Fibroblast of mammary gland (primary cell): ENCODE measurements at places on chromosomes 16 and 17.

- no peak for DNase-seq
Observed at GRCh38 chr17:28549236-28550132, 2.9 kb downstream of the UNC119 start.

GRCh38 chr16:11260596-11260966, 4.6 kb upstream of the SOCS1 start:
- no peak for DNase-seq

DNA sequence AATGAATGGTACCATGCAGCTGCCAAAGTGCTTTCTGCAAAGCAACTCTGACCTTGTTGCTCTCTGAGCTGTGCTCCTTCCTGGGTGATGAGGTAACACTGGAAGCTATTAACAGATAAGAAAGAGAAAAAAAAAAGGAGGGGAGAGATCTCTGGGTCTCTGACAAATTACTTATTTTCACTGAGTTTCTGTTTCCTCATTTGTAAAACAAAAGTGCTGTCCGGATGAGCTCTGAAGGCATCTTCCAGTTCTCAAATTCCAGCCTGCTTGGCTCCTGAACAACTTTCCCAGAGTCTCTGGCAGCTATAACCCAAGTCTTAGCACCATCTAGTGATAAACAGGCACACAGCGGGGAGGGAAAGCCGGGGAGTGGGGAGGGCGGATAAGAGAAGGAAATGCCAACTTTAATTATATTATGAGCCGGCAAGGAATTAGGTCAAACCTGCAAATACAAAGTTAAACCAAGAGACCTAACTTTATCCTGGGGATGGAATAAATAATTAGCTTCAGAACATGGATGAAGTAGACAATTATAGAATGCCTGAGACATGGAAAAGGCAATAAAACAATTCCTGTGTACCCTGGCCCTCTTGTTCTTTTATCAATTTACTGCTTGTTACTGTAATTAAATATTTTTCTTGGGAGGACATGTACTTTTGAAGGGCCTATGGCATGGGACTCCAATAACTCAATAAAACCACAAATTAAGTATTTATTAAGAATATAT, 61.3 kb upstream of the KIFC3 start:
- DNase-seq: peak; percentile 79

GRCh38 chr17:78324391-78325075, 35.3 kb downstream of the SOCS3 start:
- DNase-seq: peak; percentile 89

GRCh38 chr17:5000237-5000639, 2.5 kb downstream of the KIF1C start:
- peak; percentile 27 for DNase-seq

GRCh38 chr17:71067669-71068407, 898.5 kb downstream of the KCNJ2 start:
- DNase-seq: no peak

DNA sequence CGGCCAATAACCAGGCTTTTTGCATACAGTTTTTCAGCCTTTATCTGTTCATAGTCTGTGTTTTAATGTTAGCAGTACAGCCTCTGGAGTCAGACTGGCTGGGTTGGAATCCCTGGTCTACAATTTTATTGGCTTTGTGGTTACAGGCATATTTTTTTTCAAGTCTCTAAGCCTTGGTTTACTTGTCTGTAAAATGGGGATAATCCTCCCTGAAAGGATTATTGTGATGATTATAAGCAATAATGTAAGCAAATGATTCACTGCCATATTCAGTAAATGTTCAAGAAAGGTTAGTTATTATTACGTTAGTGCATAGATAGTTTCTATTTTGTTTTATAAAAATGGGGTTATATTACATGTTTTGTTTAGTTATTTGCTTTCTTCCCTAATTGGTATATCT, 15.7 kb downstream of the COX10 start:
- DNase-seq: no peak

DNA sequence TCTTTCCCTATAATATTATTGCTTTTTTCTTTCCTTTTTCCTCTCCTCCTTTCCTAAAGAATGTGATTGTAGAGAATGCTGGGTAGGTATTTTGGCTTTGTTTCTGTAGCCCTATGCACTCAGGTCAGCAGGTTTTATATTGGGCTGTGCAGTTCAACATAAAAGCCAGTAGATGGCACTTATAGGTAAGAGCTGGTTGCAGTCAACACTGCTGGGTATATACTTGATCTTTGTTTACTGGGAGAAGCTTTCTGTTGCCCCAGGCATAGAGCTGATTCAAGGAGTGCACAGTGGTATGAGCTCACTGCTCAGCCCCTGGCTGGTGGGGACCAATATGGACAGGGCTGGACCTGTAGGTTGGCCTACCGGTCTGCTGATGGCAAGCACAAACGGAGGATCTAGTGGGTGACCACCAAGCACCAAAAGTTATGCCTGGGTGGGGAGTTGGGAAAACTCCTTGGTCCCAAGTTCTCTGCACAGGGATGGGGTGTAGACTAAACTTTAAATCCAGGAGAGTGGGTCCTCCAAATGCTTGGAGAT, 378.9 kb downstream of the PMP22 start:
- peak; percentile 31 for DNase-seq

DNA sequence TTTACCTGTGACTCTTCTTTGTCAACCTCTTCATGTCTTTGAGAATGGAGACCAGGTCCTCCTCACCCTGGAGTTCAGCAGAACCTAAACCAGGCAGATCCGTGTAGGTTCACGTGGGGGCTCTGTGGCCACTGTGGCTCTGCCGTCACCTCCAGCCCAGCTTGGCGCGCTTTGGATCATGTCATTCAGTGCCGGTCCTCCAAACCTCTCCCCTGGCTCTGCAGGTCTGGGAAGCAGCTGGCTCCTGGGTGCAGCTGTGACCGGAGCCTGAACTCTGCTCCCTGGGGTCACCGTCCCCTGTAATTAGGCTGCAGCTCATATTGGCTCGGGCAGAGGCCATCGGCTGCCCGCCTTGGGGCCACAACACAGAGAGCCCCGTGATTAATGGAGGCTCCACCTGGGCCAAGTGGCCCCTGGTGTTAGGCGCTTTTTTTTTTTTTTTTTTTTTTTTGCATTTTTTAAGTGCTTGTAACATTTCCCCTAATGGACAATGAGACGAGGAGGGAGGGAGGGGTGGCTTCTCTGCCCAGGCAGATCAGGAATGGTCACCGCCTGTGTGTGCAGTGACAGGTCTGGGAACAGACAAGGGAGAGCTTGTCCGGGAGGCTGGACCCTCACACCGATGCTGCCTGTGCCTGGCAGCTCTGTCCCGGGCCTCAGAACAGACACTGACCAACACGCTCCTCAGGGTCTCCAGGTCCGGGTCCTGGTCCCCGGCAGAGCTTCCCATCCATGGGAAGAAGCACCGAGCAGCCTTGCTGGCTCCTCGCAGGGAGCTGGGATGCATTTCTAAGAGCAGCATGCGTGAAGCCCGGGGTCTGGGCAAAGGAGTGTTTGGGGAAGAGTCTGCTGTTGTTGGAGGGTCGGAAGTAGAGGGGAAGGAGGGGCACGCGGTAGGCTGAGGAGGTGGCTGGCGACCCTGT, 247.9 kb downstream of the SEC14L1 start:
- no peak for DNase-seq

DNA sequence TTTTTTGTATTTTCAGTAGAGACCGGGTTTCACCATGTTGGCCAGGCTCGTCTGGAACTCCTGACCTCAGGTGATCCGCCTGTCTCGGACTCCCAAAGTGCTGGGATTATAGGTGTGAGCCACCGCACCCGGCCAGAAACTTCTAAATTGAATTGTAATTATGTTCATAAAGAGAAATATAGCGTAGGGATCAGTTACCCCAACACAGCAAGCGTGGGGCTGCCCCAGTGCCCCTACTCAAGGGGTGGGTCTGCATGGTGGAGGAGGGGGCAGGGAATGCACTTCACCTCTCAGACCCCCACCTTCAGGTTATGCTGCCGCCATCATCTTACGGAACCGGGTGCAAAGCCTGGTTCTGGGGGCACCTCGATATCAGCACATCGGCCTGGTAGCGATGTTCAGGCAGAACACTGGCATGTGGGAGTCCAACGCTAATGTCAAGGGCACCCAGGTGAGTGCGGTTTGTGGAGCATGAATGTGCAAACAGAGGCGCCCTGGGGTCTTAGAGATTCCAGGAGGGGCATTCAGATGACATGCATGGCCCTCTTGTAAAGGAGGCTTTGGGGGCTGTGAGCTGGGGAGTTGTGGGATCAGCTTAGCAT, 18.0 kb downstream of the ITGAM start:
- no peak for DNase-seq

DNA sequence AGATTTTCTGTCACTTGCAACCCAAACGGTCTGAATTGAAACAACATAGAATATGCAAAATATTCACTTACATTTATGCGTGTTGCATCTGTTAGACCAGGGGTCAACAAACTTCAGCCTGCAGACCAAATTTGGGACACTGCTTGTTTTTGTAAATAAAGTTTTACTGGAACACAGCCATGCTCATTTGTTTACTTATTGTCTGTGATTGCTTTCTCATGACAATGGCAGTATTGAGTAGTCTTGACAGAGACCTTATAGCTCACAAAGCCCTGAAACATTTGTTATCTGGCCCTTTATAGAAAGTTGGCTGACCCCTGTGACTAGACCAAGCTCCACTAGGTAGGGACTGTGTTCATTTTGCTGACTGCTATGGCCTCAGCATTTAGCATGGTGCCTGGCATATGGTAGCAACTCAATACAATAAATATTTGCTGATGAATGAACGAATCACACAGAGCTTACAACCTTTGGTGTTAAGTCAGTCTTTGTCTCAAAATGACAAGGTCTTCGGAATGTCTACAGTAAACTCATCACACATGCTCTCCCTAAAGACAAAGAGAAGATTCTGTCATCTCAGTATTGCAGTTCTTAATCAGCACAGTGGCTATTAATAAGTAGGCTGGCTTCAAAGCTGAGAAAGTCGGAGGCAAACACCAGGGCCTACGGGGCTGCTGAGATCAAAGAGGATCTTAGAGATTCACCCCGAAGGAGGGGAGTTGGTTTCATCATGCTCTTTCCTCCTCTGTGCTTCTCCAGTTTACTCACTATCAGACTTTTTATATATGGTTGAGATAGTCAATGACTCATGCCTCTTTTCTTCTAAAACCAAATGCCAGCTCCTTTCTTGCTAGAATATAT, 95.2 kb upstream of the AXIN2 start:
- DNase-seq: no peak

DNA sequence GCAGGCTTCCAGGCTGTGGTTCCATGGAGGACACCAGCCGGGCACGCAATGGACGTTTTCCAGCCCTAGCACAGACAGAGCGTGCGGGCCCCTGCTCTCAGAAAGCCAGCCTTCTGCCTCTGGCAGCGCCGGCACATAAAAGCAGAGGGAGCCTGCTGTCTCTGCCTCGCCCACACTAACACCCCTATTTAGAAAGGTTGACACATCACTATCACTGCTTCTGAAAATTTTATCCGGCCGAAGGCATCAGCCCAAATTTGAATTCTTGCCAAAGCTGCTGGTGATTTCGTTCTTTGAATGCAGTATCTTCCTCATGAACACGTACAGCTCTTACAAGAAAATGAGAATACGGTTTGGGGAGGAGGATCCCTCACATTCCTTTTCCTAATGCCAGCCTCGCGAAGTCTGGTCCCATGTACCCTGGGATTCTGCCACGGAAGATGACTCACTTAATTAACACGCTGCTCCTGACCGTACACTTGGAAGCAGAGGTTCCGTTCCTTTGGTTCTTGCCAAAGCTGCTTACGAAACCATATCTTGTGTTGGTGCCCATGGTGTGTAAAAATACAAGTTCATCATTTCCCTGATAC, 1.3 kb upstream of the RAB11FIP3 start:
- peak; percentile 98 for DNase-seq

DNA sequence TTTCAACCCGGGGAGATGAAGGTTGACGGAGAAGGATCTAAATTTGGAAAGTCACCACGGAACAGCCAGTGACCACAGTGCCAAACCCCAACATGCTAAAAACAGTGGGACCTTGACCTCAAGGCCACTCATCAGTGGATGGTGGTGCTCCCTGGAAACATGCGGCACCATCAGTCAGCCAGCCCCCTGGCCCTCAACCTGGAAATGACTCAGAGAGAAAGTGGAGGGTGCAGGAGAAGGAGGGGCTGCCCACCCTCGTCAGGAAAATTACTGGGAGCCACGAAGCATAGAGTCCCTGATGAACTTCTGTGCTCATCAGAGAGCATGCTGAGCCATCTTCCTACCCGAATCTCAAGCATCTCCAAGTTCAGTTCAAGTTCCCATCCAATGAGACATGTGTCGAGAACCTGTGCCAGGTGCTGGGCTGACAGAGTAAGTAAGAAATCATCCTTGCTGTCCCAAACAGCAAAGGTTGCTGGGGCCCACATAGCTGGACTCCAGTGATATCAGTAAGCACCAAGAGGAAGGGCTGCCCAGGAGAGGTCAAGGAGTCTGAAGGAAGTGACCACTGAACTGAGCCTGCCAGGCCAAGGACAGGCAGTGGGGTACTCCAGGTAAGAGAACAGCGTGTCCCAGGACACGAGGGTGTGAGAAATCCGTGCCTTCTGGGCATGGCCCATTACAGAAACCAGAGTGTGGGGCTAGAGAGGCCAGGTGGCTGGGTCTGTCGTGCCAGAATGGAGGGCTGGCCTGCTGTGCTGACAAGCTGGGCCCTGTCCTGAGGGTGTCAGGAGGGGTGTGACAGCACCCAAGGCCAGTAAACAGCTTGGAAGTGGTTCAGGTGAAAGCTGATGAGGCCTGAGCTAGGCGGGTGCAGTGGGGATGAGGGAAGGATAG, 5.2 kb downstream of the PECAM1 start:
- peak; percentile 95 for DNase-seq

DNA sequence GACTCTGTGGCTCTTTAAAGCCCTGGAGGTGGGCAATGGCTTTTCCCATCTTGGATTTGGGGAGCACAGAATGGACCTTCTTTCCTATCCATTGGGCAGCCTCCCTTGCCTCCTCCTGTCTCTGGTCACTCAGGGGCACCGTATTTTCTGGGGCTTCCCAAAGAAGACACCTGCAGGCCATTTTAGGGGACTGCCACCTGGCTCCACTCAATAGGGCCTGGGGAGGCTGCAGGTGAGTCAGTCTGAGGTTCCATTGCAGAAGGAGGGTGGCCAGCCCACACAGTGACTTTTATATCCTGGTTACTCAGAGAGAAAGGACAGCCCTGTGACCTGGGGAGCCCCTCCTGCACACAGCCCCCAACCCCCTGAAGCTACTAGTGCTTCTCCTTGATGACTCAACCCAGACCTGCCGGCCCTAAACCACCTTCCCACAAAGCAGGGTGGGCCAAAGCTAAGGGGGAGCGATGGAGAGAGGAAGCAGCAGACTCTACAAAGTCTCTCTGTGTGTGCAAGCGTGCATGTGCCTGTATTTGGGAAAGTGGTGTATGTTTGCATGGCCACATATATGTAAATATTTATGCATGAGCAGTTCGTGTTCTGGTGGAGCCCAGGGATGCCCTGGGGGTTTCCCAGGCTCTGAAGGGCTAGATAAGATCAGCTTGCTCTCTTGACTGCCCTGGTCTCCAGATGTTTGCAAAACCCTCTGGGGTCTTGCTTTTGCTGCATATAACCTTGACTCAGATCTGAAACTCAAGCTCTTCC, 5.0 kb downstream of the CX3CL1 start:
- DNase-seq: no peak

- no peak for DNase-seq
Observed at GRCh38 chr17:74635418-74635817, 11.9 kb upstream of the CD300E start.
